AG08395 (cell line): ENCODE measurements at places on chromosomes 11 and 22.
A peak's percentile ranks its signal among the peaks of the same experiment; 100 is the strongest.

- DNase-seq = no peak
Measured at GRCh38 chr22:29539105-29539504, 14.5 kb downstream of the THOC5 start.

DNA sequence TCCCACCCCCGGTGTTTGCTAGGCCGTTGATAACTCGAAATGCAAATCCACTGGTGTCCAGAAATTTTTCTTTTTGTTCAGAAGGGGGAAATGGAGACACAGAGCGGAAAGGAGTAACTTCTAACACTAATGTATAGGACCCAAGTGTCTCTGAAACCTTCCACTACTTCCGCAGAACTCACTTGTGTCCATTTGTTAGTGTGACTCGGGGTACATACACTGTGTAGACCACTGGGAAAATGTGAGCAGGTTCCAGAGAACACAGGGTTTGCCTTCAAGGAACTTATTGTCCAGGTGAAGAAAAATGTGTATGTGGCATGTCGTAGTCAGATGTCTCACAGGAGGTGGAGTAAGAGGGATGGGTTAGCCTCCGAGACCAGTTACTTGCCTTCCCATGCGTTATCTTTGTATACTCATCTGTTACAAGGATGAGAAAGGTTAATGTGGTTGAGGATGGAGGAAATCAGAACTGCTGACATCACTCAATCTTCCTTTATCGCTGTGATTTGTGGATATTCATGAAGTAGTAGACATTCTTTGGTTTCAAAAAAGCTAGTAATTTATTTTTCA, 857 bp downstream of the ARCN1 start:
- DNase-seq = peak; percentile 42

DNA sequence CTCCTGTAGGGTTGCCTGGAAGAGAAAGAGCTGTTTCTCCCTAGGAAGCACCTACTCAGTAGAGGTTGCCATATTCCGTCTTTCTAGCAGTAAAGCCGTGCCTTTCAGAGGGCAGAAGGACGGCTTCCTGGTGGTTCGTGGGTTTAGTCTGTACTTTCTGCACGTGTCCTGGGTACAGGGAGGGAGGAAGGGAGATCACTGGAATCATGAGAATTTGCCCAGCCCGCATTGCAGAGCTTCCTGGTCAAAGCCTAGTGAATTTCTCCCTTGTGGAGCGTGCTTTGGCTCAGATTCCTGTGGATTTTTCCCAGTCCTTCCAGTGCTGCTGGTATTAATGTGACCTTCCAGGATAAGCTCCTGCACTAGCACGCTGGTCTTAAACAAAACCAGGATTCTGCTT, 44.9 kb downstream of the GRAMD1B start:
- peak; percentile 30 for DNase-seq

- no peak for DNase-seq
Measured at GRCh38 chr11:16299390-16299789, 57.0 kb downstream of the SOX6 start.
